ENCODE measurements at places on chromosomes 4 and X. TPM values are rescaled to one million over a fixed set of nuclear protein-coding genes. Genes with fewer than 3 reads are reported as not detected.

DMP1 gene
- not detected for total RNA-seq

MAGED4B gene
- 14.3 TPM for total RNA-seq

PFKFB1 gene
- 0.10 TPM for total RNA-seq

SYTL4 gene
- total RNA-seq, result 2.6 TPM

CFI gene
- 0.75 TPM for total RNA-seq

CSAG3 gene
- total RNA-seq, result not detected

ARHGAP6 gene
- total RNA-seq, result not detected
